ENCODE measurements at places on chromosomes 7 and 10.

DNA sequence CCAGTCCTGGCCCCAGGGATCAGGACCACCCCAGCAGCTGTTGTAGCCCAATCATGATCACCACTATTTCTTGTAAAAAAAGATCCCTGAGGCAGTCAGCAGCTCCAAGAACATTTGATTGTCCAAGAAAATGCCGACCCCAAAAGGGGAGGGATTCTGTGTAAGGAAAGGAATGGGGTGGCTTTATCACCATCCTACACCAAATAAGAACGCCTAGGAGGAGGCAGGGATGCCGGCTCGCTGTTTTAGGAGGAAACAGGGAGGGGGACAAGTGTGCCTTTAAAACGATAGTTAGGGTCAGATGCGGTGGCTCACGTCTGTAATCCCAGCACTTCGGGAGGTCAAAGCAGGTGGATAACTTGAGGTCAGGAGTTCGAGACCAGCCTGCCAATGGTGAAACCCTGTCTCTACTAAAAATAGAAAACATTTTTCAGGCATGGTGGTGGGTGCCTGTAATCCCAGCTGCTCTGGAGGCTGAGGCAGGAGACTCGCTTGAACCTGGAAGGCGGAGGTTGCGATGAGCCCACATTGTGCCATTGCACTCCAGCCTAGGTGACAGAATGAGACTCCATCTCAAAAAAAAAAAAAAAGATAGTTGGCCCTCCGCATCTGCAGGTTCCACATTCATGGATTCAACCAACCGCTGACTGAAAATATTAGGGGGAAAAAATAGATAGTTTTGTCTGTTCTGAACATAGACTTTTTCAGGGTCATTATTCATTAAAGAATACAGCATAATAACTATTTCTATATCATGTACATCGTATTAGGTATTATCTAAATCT is 63.6 kb downstream of the PDIA4 start:
- DNase-seq, result peak; percentile 60

DNA sequence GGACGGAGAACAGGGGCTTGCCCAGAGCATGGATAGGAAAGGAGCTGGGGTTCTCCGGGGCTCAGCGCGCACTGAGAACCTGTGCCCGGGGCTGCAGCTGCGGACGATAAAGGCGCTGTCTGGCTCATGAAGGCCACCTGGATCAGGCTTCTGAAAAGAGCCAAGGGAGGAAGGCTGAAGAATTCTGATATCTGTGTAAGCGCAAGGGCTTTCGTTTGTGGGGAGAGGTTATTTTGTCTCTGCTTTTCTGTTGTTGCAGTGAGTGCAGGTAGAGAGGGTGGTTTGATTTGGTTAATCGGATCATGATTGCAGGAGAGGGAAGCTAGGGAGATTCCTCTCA is 250.5 kb downstream of the NSUN6 start:
- no peak for DNase-seq

DNA sequence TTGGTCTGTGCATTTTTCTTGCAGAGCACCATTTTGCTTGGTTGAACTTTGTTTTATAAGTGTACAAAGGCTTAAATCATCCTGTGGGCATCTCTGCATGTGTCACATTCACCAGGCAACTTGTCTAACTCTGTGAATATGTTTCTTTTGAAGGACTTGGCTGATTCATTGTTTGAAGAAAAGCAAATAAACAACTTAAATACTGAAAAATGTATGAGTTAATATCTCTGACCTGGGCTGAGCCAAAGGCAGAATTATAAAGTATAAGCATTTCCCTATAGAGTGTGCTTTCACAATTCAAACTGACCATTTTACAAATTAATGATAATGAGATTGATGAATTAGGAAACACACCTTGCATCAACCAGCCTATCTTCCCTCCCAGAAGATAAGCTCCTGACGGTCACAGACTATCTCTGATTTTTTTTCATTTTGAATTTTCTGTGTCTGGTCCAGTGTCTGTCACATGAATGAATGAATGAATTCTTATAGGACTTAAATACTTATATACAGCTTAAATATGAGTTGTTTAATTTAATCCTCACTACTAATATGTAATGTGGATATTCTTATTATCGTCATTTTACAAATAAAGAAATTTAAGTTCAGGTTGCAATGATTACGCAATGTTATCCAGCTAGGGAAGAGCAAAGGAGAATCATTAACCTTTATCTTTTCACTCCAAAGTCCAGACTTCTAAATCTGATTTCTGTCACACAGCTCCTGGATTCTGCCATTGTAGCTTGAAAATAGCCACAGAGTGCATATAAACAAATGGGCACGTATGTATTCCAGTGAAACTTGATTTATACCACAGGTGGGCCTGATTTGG is 182.0 kb upstream of the PHYHIPL start:
- peak; percentile 86 for DNase-seq

DNA sequence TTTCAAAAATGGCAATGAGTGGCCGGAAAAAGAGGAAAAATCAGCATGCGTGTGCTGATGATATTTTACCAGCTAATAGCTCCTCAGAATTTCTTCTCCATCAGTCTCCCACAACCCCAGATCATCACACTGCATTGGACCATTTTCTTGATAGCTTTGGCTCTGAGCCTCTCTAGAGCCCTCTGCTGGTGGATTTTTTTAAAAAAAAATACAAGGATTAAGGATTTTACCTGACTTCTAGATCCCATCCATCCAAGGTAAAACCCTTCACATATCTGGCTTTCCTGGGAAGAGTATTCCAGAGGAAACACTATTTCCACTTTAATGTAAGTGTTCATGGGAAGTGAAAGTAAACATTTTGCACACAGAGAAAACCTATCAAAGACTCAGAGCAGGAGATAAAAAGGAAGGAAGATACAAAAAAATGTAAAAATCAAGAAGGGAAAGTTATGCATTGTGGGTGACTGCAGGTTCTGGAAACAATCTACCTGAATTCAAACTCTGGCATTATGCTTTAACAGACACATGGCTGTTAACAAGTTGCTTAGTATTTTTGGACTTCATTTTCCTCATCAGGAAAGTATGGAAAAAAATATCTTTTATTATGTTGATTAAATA is 380.9 kb downstream of the LRRTM3 start:
- DNase-seq, result peak; percentile 31

- no peak for DNase-seq
Measured at GRCh38 chr7:94286111-94286510, 108.6 kb upstream of the COL1A2 start.

DNA sequence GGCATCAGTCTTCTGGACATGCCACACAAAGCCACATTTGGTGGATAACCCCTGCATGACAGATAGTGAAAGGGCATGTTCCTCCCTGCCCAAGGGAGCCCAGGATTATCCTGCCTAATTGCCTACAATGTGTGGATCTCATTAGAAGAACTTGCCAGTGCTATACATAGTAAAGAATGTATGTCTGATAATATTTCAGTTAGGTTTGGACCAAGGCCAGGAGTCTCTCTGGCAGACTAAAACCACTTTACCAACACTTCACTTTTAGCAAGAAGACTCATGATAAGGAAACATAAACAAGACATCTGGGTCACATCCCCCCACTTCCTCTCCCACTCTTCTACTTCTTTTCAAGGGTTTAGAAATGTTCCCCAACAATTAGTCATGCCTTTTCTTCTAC is 196.7 kb downstream of the MTERF1 start:
- no peak for DNase-seq

GRCh38 chr7:1817061-1817712 is 147.1 kb downstream of the ELFN1 start:
- no peak for DNase-seq

- DNase-seq, result no peak
Measured at GRCh38 chr7:29480451-29480850, 83.2 kb upstream of the PRR15 start.

DNA sequence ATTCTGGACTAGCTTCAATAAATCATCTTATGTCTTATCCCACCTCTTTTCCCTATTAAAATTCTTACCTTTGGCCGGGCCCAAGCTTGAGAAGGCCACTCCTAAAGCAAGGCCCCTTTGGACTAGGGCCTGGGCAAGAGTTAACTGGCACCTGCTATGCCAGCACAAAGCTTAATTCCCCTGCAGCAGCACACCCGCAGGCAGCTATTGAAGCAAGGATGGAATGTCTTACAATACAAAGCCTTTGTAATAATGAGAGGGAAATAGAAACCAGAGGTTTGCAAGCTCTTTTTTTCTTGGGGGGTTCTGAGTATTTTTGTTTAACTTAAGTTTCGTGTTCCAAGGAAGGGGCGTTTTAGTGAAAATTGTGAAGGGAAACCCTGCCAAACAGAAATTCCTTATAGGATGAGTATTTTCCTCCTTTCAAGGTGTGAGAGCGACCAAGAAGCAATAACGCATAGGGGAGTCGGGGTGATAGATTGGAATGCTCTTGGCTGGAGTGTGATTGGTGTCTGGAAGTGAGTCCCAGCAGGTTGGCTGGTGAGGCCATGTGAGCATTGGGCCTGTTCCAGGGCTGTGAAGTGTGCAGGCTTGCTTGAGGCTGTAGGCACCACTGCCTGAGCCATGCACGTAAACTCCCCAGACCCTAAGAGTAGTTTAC is 148.5 kb downstream of the KIAA1217 start:
- DNase-seq, result no peak

GRCh38 chr7:70458745-70459144 is 673.2 kb upstream of the GALNT17 start:
- no peak for DNase-seq

DNA sequence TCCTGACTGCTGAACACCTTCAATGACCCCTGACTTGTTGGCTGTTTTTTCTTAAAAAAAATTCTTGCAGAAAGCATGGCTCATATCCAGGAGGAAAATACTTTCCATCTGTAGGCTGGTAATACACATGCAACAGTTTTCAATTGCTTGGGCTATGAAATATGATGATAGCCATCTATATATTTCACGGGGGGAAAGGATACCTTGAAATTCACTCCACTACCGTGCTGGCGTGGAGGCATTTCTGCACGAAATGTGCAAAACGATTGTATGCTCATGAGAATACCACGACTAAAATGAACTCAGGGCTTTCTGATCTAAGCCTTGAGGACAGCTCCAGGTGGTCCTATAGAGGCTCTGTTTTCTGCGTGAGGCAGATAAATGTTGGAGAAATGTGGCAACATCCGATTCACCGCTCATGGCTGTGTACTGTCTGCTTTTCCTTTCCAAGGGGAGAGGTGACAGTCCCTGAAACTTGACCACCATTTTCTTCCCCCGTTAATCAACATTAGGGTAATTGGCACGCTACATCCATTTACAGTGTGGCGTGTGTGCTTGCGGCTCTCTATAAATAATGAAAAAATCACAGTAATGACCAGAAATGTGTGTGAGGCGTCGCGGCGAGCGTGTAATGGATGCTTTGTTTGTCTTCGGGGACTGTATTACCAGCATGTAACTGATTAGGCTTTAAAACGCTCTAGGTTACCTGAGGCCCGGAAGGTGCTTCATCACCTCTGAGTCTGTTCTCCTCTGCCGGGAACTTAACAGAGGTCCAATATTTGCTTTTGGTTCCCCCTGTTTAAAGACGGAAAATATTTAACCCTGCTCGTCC is 12.8 kb upstream of the CARD11 start:
- DNase-seq, result no peak

- no peak for DNase-seq
Measured at GRCh38 chr10:48939790-48940325, at the start of gene LRRC18. Gene LRRC18, minus strand, starts transcription at chr10:48939840. Its CDS starts 25,685 bp downstream, at chr10:48914155.

GRCh38 chr10:58081353-58081752 is 186.3 kb downstream of the IPMK start:
- DNase-seq, result no peak

- DNase-seq, result no peak
Measured at GRCh38 chr10:125157505-125157904, 2.9 kb downstream of the CTBP2 start.
